ENCODE measurements at places on chromosomes 11 and 22. TPM values are rescaled to one million over a fixed set of nuclear protein-coding genes. Genes with fewer than 3 reads are reported as not detected.

Gene CSTF3
- total RNA-seq: 34.0 TPM

Gene DNAJB7
- total RNA-seq: not detected

DNA sequence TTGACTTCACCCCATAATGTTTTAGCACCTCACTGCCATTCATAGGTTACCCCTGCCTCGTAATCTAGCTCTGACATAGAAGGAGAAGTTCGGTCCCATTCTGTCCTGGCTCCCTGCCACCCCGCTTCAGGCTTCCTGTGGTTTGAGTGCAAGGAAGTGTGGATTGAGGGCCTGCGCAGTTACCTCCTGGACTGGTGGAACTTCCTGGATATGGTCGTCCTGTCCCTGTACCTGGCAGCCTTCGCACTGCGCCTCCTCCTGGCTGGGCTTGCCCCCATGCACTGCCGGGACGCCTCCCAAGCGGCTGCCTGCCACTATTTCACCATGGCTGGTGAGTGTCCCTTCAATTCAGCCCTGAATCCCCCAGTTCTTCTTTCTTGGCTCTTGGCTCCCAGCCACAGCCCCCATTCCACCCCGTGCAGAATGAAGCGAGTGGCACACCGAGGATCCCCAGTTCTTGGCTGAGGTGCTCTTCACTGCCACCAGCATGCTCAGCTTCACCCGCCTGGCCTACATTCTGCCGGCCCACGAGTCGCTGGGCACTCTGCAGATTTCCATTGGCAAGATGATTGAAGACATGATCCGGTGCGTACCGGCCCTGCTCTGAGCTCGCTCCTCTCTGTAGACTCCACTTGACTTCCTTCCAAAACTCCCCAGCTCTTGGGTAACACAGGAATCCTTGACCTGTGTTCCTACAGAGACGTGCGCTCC is 15.4 kb downstream of the ART5 start:
- DNase-seq: no peak

- DNase-seq: no peak
These were observed 15.9 kb upstream of the GLYATL1 start for GRCh38 chr11:58923300-58923788.

Measured in CD4-positive, alpha-beta memory T cell (primary cell).